ENCODE measurements at places on chromosomes 5 and 9.
A peak's percentile ranks its signal among the peaks of the same experiment; 100 is the strongest.

DNA sequence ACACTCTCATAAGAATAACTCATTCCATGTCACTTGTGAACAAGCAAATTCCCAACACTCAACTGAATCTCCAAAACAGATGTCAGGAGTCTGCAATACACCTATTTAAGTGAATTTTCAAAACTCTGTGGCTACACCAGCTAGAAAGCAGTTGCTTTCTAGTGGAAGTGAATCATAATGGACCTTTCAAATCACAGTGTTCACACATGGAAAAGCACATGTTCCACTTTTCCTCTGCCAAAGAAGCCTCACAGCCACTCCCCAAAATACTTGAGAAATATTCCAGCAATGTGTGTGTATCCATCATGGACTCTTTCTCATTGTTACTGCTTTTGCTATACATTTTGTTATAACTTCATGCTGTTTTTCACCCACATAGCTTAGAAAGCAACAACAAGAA lies 17.4 kb downstream of the MARCHF3 start:
- peak; percentile 51 for DNase-seq

DNA sequence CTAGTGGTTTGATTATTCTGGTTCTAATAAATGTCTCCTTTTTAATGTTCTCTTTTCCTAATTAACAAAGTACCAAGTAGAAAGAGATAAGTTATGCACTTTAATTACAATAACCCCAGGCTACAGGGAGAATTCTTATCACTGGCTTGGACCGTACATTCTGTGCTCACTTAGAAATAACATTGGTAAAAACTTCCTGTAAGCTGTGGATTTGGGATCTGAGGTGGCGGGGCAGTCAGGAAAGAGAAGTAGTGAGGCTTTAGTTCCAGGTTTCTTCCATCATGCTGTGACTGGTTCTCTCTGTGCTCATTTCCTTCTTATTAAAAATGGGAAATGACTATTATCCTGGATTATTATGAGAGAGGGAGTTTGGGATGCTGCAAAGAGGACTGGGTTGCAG lies 142.0 kb downstream of the EGFLAM start:
- DNase-seq: no peak

GRCh38 chr9:114616684-114617520 lies 5.8 kb downstream of the TMEM268 start:
- DNase-seq: no peak

GRCh38 chr9:78369639-78370219 lies 72.8 kb downstream of the PSAT1 start:
- DNase-seq: peak; percentile 71

DNA sequence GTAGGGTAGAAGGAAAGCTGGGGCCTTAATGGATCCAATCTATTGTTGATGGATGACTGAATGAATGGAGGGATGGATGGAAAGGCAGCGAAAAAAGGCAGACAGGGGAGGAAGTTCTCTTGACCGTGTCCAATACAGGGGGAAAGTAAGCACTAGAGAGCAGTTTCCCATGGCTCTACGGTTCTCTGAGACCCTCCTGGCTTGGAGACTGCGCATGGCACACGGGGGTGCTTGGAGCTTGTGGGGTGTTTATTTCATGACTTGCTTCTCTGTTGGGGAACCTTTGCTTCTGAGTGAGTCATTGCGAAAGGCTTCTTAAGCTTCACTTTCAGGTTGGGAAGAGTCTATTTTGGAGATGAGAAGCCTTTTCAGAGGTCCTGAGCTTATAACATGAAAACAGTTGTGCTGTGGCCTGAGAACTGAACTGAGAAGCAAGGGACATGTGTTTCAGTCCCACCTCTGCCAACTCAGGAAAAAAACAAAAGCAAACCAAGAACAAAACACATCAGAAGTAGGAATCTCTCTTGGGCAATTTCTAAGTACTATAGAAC lies 12.8 kb upstream of the TEX48 start:
- DNase-seq: peak; percentile 7

DNA sequence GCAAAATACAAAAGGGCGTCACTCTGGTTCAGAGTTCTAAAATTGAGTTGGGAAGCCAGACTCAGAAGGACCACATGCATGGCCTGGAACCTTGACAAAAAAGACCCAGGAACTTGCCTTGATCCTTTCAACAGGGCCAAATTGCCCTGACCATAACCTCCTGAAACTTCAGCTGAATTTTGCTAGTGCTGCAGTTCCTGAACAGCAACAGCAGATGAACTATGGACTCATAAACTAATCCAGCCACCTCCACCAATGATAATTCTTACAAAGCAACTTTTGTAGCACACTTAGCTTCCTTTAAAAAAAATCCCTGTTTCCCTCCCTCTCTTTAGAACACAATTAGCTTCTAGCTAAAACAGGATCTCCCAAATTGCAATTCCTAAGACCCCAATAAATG lies 155.9 kb downstream of the MAT2B start:
- no peak for DNase-seq

GRCh38 chr5:133359861-133360260 lies 252.5 kb downstream of the FSTL4 start:
- DNase-seq: no peak

GRCh38 chr9:88092797-88093331 lies 45.4 kb downstream of the SPATA31C2 start:
- DNase-seq: peak; percentile 22

- DNase-seq: no peak
Measured at GRCh38 chr9:18639911-18640310, 166.0 kb downstream of the ADAMTSL1 start.

DNA sequence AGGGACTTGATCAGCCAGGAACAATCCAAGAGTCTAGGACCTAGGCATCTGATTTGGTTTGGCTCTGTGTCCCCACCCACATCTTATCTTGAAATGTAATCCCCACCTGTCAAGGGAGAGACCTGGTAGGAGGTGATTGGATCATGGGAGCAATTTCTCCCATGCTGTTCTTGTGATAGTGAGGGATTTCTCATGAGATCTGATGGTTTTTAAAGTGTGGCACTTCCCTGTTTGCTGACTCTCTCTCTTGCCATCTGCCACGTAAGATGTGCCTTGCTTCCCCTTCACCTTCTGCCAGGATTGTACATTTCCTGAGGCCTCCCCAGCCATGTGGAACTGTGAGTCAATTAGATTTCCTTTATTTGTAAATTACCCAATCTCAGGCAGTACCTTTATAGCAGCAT lies 201.7 kb upstream of the ACTBL2 start:
- DNase-seq: no peak

- no peak for DNase-seq
Measured at GRCh38 chr9:108322326-108323098, 533.3 kb downstream of the ACTL7B start.

DNA sequence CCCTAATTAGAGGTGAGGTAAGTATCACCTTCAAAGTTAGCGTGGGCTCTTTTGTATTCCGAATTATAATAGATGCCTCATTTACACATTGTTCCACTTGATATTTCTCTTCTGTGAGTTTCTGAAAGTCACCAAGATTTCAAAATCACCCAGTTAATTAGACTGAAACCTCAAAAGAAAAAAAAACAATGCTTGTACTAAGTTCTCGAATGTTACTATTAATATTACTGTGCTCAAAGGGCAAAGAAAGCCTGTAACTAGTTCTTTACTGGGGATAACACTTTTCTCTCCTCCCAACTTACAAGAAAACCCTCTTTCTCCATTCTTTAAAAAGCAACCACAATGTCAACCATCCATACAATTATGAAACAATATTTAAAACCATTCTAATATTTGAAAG lies 98.5 kb downstream of the STRBP start:
- DNase-seq: no peak

GRCh38 chr5:10987925-10988504 lies 227.0 kb upstream of the DAP start:
- DNase-seq: no peak

GRCh38 chr5:131214609-131215227 lies 44.0 kb downstream of the LYRM7 start:
- DNase-seq: no peak

- DNase-seq: no peak
Measured at GRCh38 chr5:38723426-38723825, 122.4 kb upstream of the OSMR start.

DNA sequence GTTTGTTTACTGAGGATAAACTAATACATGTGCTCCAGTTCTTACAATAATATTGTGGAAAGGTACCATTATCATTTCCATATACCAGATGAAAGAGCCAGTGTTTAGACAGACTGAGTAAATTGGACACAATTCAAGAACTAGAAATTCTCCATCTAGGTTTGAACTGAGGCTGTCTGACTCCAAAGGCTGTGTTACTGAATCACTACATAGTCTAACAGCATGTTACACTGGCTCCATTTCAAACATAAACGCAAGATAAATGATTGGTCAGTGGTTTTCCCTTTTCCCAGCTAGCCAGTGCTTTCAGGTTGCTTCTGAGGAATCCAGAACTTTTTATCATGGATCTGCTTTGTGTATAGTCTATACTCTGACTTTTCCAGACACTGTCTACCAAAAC lies 8.1 kb downstream of the SPDL1 start:
- peak; percentile 17 for DNase-seq

GRCh38 chr5:175778951-175779503 lies 92.4 kb upstream of the CPLX2 start:
- DNase-seq: no peak

GRCh38 chr5:171369056-171369455 lies 18.6 kb upstream of the NPM1 start:
- no peak for DNase-seq

GRCh38 chr5:943201-943917 lies 50.7 kb downstream of the TRIP13 start:
- no peak for DNase-seq

DNA sequence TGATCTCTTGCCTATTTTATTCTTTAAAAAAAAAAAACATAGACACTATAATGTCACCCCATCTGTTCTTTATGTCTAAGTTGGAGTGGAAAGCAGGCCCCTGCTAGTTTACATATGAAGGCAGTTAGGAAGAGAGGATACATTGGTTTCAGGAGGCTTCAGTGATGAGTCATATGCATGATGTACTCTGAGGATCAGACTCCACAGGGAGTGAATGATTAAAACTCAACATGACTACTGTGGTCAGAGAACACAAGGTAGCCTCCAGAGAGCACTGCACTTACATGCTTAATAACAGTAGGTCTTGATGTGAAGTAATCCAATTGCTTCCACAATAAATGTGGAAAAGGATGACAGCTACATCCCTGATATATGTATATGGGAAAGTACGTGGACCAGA lies 22.7 kb upstream of the FSTL4 start:
- DNase-seq: peak; percentile 45

GRCh38 chr5:78542321-78542840 lies 106.2 kb downstream of the LHFPL2 start:
- DNase-seq: no peak

DNA sequence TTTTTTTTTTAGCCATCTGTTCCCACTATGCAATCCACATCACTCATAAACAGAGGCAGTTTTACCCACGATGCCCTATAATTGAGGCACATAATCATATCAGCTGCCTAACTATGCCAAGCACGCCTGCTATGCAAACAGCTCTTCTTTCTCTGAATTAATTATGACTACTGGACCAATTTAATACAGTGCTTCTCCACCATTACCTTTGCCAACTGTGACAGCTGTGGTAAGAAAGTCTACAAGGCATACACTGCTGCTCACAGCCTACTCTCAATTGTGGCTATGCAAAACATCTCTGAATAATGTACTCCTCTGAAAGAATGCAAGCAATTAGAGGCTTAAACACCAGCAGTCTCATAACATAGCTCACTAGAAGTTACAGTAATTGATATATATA lies 97.1 kb downstream of the DTWD2 start:
- DNase-seq: no peak

- no peak for DNase-seq
Measured at GRCh38 chr5:79240561-79240960, 4.6 kb downstream of the JMY start.
